ENCODE measurements at places on chromosomes 1 and 21. TPM values are rescaled to one million over a fixed set of nuclear protein-coding genes. Genes with fewer than 3 reads are reported as not detected.

Gene CFHR1
- not detected for total RNA-seq

Gene UROD
- total RNA-seq, result 134 TPM

Gene IL19
- not detected for total RNA-seq

Gene FMO4
- 2.8 TPM for total RNA-seq

Gene MMP23B
- 1.2 TPM for total RNA-seq

Gene CD101
- total RNA-seq, result 0.60 TPM

Gene CSF1
- total RNA-seq, result 44.8 TPM

Gene ARHGAP29
- total RNA-seq, result 0.21 TPM

Gene ASCL5
- total RNA-seq, result not detected

Gene MPL
- total RNA-seq, result not detected

Gene PLA2G2F
- not detected for total RNA-seq

Gene SDC3
- 0.18 TPM for total RNA-seq

Gene SPRR3
- total RNA-seq, result not detected

Gene F13B
- total RNA-seq, result not detected

Gene LCE3E
- not detected for total RNA-seq

Gene HEATR1
- total RNA-seq, result 82.4 TPM

Gene APOBEC4
- total RNA-seq, result not detected
